NCI-H446 (cell line): ENCODE measurements at places on chromosomes 6 and 20.

DNA sequence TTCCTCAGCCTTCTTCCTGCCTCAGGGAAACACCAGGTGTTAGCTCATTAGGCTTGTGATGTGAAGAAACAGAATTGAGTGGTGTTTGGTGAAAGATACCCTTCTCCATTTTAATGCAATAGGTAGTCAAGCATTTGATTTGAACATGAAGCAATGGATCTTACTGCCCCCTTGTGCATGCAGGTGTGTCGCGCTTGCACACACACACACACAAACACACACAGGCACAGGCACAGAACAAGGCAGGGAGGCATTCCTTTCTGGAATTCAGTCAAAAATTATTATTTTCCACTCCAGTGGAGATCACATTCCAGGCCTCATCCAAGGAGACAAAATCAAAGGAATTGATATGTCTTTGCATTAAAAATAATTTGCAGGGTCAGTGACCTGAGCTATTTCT lies 667.0 kb upstream of the MARCKS start:
- no peak for DNase-seq

DNA sequence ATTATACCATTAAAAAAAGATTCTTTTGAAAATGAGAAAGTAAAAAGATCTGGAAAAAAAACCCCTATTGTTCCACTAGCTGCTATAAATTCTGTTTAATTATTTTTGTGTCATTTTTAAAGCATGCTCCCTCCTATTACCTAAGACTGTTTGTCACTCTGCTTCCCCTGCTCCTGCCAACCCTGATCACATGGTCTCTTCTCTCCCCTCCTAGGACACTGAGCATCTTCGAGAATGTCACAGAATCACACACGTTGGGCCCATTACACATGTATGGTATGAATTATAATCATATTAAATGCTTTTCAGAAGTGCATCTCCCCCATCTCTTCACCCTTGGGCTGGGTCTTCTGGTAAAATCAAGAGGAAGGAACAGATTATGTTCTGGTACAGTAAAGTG lies 6.2 kb downstream of the SNAP91 start:
- DNase-seq, result no peak

GRCh38 chr6:89553431-89553830 lies 85.1 kb downstream of the LYRM2 start:
- no peak for DNase-seq

DNA sequence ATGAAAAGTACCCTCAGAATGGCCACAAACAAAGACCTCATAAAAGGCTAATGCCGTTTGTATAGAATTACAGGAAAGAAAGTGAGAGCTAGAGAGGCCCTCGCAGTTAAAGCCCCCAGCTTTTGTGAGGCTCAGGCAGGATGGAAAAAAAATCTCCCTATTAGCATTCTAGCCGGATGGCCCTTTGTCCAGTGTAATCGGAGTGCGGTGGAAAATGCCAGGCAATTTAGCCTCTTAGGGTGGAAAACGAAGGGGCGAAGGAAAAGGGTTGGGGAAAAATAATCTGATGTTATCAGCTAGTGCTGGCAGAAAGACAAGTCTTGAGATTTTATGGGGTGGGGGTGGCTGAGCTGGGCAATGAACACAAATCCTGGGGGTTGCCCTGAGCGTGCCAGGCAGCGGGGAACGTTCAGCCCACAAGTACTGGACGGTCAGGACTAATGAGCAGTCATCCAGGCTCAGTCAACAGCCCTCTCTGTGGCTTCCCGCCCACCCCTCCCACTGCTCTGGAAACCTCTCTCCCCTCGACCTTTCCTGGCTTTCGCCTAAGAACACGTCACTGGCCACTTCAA lies 92.4 kb downstream of the PSMG4 start:
- DNase-seq, result no peak

DNA sequence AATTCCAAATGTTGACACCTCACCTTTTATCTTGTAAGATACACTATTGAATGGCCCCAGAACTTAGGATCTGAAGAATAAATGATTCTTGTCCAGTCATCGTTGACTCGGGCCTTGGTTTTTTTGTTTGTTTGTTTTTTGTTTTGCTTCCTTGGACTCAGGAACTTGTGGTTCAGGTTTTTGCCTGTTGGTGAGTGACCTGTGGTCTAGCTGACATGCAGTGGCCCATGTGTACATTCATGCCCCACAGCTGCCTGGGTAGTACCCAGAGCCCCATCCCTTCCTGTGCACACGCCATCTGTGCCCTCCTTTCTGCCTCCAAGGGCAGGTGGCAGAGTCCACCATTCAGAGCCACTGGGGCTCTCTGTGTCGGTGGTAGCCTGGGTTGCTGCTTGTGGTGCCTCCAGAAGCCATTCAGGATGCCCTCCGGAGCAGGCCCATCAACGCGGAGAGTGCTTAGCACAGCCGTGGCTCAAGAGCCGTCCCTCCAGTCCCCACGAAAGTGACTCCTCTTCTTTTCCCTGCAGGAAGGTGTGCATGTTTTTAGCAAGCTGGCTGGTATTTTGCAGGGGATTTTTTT lies 85.9 kb downstream of the SYNJ2 start:
- no peak for DNase-seq

DNA sequence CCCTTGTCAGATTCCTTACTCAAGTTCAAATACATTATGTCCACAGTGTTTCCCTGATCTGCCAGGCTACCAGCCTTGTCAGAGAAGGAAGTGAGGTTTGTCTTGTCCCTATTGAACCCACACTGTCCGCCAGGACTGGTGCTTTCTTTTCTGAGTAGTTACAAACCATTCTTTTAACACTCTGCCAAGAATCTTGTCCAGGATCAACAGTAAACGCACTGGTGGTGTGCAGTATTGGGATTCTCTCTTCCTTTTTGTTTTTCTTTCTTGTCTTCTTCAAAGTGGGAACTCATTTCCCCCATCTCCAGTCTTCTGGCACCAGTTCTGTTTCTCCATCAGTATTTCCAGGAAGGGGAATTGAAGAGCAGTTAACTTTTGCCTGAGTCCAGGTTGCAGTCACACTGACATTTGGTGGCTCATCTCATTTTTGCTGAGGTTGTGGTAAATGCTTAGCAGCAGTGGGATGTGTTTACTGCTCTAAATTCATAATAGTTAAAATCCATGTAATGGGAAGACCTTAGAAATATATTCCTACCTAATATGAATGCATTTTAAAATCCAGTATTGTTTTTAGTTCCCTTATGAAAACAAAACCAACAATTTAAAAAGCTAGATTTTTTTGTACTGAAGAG lies 295.3 kb downstream of the PRL start:
- peak; percentile 32 for DNase-seq

DNA sequence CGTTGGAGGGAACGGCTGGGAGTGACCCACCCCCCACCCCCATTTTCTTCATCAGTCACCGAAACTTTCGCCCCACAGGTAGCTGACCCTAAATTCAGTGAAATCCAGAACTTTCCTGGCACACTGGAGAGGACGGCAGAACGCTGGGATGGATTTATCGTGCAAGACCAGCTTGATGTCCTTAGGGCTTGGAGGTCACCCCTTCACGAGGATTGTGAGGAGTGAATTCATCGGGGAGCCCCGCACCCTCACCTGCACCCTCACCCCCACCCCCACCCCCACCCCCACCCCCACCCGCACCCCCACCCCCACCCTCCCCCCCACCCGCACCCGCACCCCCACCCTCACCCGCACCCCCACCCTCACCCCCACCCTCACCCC lies 13.3 kb upstream of the TCFL5 start:
- no peak for DNase-seq

DNA sequence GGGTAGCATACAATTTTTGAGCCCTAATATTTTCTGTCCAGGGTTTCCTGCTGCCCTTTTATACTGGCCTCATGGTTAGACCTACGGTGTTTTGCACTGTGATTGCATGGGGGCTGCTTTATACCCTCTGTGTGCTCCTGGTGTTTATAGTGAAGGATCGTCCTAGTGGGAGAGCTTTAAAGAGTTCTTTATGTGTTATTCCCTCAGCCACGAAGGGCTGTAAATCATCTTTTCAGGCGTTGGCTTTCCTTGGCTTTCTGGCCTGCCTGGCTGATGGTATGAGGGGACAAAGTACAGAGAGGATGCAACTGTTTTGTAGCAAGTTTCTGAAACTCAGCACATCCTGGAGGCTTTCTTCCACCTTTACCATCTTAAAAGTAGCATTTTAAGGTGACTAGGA lies 464.3 kb downstream of the EPM2A start:
- DNase-seq, result no peak

DNA sequence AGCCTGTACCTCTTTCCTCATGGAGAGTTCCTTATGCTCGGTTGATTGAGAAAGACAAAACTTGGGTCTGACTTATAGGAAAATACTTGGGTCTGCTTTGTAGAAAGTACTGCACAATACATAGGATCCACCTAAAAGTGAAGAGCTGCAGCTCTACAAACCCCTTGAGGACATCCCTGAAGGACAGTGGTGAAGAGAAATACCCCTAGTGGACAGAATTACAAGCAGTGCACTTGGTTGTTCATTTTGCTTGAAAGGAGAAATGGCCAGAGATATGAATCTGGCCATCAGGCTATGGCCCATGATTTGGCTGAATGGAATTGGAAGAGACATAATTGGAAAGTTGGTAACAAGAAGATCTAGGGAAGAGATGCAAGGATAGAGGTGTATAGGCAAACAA lies 8.3 kb downstream of the CD24 start:
- no peak for DNase-seq
